Psoas muscle (tissue), 8 donors: ENCODE measurements at places on chromosomes 11 and 22. TPM values are rescaled to one million over a fixed set of nuclear protein-coding genes. Genes with fewer than 3 reads are reported as not detected.

The CCDC15 gene
- total RNA-seq: 0.42 TPM

The SLC35E4 gene
- total RNA-seq: 8.2 TPM

The USP2 gene
- 133 TPM for total RNA-seq

The NRXN2 gene
- total RNA-seq: 1.4 TPM

The BACE1 gene
- 7.7 TPM for total RNA-seq

The ZC3H7B gene
- 34.1 TPM for total RNA-seq

The PPP1R14B gene
- total RNA-seq: 263 TPM

The SYT8 gene
- 0.28 TPM for total RNA-seq

The HMOX1 gene
- 26.0 TPM for total RNA-seq

- no peak for DNase-seq
Measured at GRCh38 chr22:37416827-37417226, 10.5 kb downstream of the ELFN2 start.

GRCh38 chr11:94185416-94186084, 56.9 kb downstream of the PANX1 start:
- DNase-seq: no peak

GRCh38 chr11:66543263-66544107, 2.4 kb downstream of the ZDHHC24 start:
- no peak for DNase-seq

- DNase-seq: no peak
Measured at GRCh38 chr22:22943521-22944267, 56.1 kb downstream of the IGLL5 start.

DNA sequence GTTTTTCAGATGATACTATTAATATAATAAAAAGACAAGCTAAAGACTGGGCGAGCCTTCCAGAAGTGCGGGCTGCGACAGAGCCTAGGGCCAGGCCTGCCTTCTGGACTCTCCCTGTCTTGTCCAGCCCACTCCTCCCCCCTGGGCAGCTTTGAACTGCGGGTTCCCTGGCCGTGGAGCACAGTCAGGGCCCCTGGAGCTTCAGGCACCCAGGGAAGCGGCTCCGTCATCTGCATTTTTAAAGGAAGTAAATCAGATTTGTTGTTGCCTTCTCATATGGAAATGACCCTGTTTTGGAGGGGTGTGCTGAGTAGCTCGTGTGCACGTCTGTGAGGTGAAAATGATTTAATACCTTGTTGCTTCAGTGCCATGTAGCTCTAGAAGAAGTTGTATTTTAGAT, 265.3 kb downstream of the TBC1D22A start:
- DNase-seq: no peak

DNA sequence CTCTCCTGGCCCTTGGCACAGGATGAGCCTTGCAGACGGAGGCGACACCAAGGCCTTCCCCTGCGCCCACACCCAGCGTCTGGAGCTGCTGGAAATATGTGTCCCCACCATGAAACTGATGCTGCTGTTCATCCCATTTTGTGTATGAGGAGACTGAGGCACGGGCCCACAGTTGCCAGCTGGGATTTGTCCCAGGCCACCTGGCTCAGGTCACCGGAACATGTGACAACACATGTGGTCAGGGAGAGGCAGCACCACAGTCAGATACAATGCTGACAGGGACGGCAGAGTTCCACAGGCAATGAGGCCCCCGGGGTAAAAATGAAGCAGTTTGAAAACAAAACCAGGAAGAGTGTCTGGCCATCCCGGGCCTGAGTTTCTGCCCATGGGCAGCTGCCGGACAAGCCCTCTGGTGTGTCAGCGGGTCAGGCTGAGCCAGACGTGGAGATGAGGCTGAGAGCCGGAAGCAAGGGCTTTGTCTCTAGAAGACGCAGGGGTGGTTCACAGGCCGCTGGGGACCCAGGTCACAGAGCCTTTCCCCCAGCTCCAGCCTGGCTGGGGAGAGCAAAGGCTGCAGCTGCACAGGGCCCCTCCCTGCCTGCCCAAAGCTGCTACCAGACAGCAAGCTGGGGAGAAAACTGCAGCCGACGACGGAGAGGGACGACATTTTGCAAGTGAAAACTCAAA, 80.7 kb downstream of the CDKN1C start:
- DNase-seq: peak; percentile 38

GRCh38 chr22:49203859-49204598, 623.6 kb downstream of the BRD1 start:
- no peak for DNase-seq

GRCh38 chr11:95926726-95927125, 2.8 kb upstream of the MTMR2 start:
- DNase-seq: no peak

DNA sequence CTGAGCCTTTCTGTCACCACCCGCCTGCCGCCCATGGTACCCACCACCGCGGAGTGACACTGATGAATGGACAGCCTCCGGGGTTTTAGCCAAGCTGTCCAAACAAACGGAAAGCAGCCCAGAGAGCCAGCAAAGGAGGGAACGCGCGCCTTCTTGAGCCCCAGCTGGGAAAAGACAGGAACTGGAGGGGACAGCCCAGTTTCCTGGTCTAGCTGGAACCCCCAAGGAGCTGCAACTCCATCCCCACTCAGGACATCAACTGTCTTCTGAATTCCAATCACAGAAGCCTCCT, 33.7 kb downstream of the SHISAL1 start:
- DNase-seq: no peak

- no peak for DNase-seq
Measured at GRCh38 chr11:118606157-118606843, 1.1 kb upstream of the PHLDB1 start.

DNA sequence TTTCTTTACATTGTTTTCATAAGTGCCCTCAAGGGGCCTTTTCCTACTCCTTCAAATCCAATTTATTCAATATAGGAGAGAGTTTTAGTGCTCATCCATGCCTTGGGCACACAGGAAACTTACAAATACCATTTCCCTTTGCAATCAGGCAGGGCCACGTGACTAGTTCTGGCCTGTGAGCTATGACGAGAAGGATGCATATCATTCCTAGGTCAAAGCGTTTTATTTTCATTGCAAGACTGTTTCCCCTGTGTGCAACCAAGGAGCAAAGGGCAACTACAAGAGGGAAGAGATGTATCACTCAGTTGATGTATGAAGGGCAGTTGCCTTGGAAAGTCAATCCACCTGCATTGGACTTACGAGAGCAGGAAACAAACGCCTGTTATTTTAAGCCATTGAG, 1.9 kb upstream of the TRAF6 start:
- DNase-seq: no peak

DNA sequence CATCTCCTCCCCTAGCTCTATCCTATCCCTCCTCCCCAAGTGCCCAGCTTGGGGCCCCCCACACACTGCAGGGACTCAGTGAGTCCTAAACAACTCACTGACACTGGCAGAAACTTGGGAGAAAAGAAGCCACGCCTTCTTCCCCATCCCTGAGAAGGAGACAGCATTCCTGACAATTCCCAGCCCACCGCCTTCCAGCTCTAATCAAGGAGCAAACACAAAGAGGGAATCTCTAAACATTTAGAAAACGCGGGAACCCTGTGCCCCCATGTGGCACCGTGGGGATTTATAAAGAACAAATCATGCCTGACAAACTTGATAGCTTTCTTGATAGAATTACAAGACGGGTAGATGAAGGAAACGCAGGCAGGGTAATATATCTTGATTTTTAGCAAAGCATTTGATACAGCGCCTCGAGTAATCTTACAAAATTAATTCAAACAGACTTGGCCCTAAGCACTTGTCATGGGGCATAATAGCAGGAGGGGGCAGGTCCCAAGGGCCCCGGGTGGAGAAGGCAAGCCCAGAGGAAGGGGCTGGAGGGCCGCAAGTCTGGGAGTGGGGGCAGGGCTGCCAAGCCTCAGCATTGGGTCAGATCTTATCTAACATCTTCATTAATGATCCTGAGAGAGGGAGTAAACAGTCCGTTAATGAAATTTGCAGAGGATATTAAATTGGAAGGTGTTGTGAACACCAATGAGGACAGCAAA, 4.5 kb downstream of the CHST1 start:
- no peak for DNase-seq

GRCh38 chr11:134282121-134283045, 6.2 kb downstream of the GLB1L3 start:
- DNase-seq: no peak

DNA sequence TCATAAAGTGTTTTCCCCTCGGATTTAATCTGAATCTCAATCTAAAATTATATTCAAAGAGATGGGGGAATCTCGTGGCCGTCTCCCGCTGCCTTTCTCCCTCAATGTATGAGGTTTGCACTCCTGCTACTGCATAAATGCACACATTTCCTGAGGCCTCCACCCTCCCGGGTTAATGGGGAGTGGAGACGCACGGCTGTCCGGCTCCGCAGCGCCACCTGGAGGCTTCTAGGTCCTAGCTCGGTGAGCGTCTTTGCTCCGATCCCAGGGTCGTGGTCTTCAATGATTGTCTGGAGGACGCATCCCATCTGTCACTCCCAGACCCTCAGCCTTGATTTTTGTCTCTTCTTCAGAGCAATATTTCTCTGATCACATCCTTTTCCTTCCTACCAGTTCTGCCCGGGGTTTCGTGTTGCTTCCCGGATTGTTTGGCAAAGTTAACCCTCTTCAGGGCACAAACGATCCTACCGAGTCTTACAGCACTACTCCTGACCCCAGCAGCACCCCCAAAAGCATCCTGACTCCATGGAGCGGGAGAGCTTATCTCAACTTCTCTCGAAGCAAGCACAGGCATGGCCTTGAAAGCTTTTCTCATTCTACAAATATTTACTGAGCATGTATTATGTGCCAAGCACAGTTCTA, at the start of gene LMO1:
Gene LMO1 (minus strand): TSS at position 110 of the 642 bp plus-strand sequence. CDS start 516 bp downstream, outside the sequence.
- DNase-seq: peak; percentile 90

DNA sequence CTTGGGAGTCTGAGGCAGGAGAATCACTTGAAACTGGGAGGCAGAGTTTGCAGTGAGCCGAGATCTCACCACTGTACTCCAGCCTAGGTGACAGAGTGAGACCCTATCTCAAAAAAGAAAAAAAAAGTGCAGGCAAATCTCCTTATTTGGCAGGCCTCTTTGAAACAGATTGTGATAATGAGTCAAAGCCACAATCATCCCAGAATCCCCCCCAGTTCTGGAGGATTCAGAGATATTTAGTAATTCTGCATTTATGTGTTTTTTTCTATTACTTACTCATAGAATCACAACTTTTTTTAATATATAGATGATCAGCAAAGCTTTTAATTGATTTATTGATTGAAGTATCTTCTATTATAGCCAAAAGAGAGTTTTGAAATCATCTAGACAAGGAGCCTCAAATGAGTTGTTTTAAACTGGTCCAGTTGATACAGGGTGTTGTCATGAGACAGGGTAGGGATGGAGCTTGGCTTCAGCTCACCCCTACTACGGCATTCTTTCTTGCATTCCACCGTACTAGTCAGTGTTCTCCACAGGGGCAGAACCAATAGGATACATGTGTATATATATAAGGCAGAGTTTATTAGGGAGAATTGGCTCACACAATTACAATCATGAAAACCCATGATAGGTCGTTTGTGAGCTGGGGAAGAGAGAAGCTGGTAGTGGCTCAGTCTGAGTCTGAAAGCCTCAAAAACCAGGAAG, 39.3 kb upstream of the SORL1 start:
- DNase-seq: no peak

DNA sequence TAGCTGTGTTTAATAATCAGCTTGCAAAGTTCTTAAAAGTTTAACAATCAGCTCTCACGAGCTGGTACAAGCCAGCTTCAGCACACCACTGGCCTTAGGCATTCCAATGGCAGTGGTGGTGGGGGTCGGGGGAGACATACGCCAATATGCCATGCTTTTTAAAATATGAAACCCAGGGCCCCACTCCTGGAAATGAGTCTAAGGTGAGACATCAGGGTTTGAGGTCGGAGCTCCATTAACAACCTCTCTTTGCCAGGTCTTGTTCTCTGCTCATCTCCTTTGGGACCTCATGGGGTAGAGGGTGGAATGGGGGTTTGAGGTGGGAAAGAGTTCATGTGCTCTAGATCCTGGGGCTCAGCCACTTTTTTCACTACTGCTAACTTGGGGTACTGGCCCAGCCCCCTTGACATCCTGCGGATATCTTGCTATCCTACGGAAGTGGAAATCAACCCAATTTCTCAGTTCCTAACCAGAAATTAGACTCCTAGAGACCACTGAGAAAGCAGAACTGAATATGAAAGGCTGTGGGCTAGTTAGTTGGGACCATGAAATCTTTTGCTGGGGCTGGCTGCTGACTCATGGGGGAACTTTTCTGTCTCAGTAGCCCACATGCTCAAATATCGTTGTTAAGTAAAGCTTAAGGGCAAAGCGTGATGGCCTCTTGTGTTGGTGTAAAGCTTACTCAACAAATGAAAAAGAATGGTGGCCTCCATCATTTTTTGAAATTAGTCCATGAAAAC, 90.1 kb downstream of the PDHX start:
- no peak for DNase-seq

- DNase-seq: no peak
Measured at GRCh38 chr11:99320769-99321290, 300.1 kb downstream of the CNTN5 start.

DNA sequence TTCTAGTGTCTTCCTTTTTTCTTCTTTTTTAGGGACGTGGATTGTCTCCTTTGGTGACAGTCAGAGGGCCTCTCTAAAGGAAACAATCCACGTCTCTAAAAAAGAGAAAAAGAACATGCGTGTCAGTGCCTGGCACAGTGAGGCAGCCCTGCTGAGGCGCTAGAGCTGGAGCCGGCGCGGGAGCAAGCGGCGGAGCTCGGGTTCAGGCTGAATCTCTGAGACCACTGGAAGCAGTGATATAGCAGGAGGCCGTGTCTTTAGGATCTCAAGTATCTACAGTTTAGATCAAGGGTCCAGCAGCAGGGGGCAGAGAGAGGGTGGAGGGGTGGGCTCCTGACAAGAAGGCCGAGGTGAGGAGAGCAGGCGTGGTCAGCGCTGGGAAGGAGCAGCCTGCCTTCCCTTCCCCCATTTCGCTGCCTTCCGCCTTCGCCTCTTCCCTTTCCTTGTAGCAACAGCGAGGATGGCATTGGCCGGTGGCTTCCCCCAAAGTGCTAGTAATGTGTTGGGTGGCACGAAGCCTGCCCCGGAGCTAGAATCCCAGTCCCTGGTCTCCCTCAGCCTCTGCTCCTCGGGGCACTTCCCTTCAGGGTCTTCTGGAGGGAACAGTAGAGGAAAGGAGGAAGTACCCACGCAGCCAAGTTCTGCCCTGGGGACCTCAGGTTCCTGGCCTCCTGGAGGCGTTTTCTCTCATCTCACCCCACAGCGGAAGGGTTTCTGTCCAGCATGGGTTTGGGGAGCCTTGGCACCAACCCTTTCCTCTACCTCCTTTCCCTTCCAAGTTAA, 28.2 kb upstream of the RAB1B start:
- DNase-seq: no peak

DNA sequence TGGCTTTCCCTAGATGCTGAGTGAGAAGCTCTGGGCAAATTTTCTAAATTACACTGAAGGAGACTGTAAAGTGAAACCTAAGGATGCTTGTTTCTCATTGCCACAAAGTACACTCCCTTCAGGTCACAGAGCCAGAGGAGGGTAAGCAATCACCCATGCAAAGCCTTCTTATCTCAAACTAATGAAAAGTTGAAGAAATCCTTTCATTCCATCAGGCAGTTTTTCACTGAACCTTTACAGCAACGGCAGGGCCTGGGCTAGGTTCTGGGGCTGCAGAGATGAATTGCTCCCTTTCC, 106.2 kb downstream of the RASSF10 start:
- DNase-seq: no peak
